ENCODE measurements at places on chromosomes 5 and 9. TPM values are rescaled to one million over a fixed set of nuclear protein-coding genes. Genes with fewer than 3 reads are reported as not detected.
A peak's percentile ranks its signal among the peaks of the same experiment; 100 is the strongest.

SHLD3 gene
- polyA plus RNA-seq: 6.1 TPM

CTXN3 gene
- not detected for polyA plus RNA-seq

NR5A1 gene
- polyA plus RNA-seq: 0.09 TPM

IQGAP2 gene
- 29.2 TPM for polyA plus RNA-seq

PNPLA7 gene
- 7.2 TPM for polyA plus RNA-seq

MARCHF11 gene
- 0.36 TPM for polyA plus RNA-seq

DMRT3 gene
- polyA plus RNA-seq: not detected

CHSY3 gene
- 1.7 TPM for polyA plus RNA-seq

FAM151B gene
- 1.2 TPM for polyA plus RNA-seq

PAIP2 gene
- polyA plus RNA-seq: 79.9 TPM

SV2C gene
- 3.0 TPM for polyA plus RNA-seq

CD72 gene
- 1.8 TPM for polyA plus RNA-seq

CCL27 gene
- 0.18 TPM for polyA plus RNA-seq

MLANA gene
- polyA plus RNA-seq: 0.54 TPM

FOXD4L5 gene
- 0.09 TPM for polyA plus RNA-seq

- H3K4me3 ChIP-seq: peak overlapping the region; percentile 57
- H3K4me1 ChIP-seq: peaks cover 52% of the 10 kb centered on the region
- no peaks in the 10 kb centered on the region for H3K27me3 ChIP-seq
- no peak for DNase-seq
These were observed 391 bp downstream of the RALGDS start for GRCh38 chr9:133120501-133121197.

DNA sequence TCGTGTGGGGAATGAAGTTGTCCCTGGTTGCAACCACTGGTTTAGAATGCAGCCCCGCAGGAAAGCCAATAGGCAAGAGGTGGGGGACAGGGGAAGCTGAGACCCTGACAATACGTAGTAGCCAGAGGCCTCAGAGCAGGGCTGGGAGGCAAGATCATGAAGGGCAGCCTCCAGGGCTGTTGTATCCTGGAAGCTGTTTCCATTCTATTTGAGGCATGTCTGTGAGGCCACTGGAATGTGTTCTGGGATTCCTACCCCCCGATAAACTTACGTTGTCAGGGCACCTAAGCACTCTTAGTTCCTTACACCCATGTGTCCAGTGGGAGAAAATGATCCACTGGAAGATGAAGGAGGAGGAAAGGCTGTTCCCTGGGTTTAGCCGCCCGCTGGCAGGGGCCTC, 177.3 kb downstream of the CFAP90 start:
- H3K4me3 ChIP-seq: no peak overlapping the region
- no peaks in the 10 kb centered on the region for H3K36me3 ChIP-seq
- no peaks in the 10 kb centered on the region for H3K4me1 ChIP-seq
- H3K27me3 ChIP-seq: no peaks in the 10 kb centered on the region

DNA sequence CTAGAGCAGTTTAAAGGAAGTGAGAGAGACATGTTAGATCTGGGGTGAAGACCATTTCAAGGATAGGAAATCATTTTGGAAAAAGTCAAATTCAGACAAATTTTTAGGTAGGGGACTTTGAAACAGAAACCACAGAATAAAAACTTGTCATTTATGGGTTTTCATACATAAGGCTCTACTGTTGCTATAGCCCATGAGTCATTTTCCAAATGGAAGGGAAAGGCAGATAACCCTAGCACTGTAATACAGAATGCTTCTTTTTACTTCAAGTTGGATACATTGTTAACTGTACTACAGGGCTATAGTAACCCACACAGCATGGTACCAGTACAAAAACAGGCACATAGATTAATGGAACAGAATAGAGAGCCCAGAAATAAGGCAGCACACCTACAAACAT, 455.4 kb downstream of the EBF1 start:
- H3K36me3 ChIP-seq: no peaks in the 10 kb centered on the region
- no peak overlapping the region for H3K27ac ChIP-seq
- no peak for DNase-seq

GRCh38 chr5:102595332-102595731, 96.5 kb upstream of the SLCO6A1 start:
- no peaks in the 10 kb centered on the region for H3K36me3 ChIP-seq
- H3K4me1 ChIP-seq: no peaks in the 10 kb centered on the region
- H3K27me3 ChIP-seq: no peaks in the 10 kb centered on the region
- no peak for DNase-seq
- H3K27ac ChIP-seq: no peak overlapping the region
- H3K4me3 ChIP-seq: no peak overlapping the region

DNA sequence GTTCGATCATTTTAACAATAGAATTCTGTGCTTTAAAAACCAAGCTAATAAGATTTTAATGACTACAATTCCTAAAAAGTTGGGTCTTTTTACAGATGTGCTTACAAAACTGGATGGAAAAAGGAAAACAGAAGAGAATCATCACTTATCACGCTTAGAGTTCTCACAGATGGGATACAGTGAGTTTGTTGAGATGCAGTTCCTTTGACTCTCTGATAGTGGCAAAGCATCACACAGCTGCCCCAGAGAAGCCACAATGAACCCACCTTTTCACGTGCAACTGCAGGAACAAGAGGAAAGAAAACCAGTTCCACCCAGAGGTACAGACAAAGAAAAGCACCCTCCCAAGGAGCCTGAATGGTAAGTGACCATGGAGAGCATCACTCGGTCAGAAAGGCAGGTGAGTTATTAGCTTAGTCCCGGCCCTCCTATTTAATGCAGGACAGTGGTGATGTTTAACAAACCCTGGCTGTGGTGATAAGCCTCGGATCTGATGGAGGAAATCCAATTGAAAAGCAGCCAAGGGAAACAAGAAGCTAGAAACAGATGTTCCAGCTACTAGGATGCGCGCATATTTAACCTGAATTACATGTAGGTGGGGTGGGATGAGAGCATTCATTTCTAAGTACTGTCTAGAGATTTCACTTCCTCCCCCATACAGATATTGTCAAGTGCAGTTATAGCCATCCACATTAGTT, 167.7 kb downstream of the TARS1 start:
- H3K4me3 ChIP-seq: no peak overlapping the region
- H3K4me1 ChIP-seq: no peaks in the 10 kb centered on the region
- no peak for DNase-seq
- H3K36me3 ChIP-seq: no peaks in the 10 kb centered on the region
- no peaks in the 10 kb centered on the region for H3K27me3 ChIP-seq
- H3K27ac ChIP-seq: no peak overlapping the region

DNA sequence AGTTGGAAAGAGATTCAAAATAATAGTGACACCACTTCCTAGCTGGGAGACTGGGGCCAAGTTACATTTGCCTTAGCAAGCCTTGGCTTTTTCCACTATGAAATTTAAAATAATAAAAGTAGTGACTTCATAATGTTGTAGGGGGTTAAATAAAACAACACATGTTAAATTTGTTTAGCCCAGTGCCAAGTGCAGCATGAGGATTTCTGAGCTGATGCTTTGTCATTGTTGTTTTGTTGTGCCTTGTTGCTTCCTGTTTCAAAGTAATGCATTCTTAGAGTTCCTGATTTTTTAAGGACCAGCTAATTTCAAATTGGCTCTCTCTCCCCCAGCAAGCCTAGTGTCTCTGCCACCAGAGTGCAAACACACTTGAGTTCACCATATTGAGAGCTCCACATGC, 270.7 kb upstream of the PAPPA start:
- peaks cover 3% of the 10 kb centered on the region for H3K27me3 ChIP-seq
- H3K4me3 ChIP-seq: no peak overlapping the region
- H3K4me1 ChIP-seq: no peaks in the 10 kb centered on the region
- H3K27ac ChIP-seq: no peak overlapping the region

DNA sequence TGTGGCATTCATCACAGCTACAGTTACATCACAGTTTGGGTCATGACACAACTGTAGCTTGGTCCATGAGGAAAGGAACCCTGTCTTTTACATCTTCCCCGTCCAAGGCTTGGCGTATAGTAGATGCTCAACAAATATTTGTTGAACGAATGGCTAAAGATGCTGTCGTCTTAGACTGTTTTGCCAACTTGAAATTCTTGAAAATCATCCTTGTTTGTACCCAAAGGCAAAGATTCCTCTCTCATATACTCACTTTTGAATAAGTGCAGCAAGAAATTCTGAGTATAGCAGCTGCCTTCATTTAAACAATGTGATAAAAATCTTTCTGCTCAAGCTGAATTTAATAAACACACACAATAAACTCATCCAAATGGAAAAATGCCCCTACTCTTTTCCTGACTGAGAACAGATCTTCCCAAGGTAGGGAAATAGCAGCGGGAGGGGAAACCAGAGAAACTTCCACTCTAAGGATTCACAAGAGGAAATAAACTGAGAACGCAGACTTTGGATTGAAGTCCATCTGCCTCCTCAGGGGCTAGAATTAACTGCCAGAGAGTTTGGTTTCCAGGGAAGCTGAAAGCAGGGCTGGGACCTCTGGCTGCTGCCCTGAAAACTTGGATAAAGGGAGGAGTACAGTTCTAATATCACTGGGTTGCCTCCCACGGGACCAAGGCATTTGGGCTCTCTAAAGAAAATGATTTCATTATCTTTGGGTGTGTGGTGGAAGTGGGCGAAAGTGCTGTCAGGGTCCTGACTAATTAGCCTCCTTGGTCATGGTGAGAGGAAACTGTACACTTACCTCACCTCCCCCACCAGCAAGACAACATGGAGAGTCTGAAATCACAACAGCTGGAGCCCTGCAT, 99.1 kb downstream of the DPYSL3 start:
- DNase-seq: peak; percentile 46
- H3K4me3 ChIP-seq: no peak overlapping the region
- H3K27me3 ChIP-seq: no peaks in the 10 kb centered on the region
- peaks cover 8% of the 10 kb centered on the region for H3K36me3 ChIP-seq
- peaks cover 5% of the 10 kb centered on the region for H3K4me1 ChIP-seq

DNA sequence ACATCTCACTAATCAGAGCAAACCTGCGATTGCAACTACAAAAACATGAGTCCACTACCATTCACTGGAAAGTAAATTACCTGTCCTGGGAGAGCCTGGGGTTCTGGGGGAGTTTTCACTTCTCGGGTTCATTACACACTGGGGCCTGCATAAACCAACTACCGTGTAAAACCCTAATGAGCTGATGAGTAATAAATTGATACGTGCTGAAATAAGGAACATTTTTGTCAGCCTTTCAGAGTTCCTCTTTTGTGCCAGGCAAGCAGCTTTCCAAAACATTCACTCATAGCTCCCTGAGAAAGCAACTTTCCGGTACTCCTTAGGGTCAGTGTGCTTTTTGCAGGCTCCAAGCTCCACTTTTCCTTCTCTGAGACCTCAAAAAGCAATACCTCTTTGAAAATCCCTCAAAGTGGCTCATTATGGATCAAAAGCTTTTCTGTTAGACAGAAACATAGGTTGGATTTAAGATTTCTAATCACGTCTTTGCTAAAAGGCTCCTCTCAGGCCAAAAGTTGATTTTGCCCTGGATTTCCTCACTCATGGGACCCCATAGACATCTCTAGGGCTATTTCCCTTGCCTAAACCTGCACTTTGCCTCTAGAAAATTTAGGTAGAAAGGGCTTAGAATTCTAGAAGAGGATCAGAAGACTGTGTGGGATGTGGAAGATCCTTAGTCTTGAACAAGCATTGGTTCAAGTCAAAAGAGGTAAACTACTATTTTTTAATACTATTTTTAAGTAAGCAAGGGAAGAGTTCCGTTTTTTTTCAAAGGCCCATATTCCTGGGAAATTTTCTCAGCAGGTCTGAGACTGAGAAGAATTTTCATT, 74.8 kb downstream of the ST8SIA4 start:
- peaks cover 3% of the 10 kb centered on the region for H3K4me1 ChIP-seq
- H3K4me3 ChIP-seq: no peak overlapping the region
- no peak for DNase-seq
- H3K27me3 ChIP-seq: no peaks in the 10 kb centered on the region
- no peaks in the 10 kb centered on the region for H3K36me3 ChIP-seq

- no peaks in the 10 kb centered on the region for H3K36me3 ChIP-seq
- no peaks in the 10 kb centered on the region for H3K27me3 ChIP-seq
- no peak overlapping the region for H3K4me3 ChIP-seq
- no peak overlapping the region for H3K27ac ChIP-seq
These were observed 171.9 kb downstream of the KDM4C start for GRCh38 chr9:6929441-6930215.

DNA sequence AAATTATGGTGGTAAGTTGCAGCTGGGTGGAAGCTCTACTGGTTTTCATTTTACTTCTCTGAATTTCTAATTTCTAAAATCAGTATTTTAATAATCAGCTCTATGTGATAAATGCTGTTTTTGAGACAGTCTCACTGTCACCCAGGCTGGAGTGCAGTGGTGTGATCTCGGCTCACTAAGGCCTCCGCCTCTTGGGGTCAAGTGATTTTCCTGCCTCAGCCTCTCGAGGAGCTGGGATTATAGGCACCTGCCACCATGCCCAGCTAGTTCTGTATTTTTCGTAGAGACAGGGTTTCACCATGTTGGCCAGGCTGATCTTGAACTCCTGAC, 1.5 kb upstream of the RALGDS start:
- no peak overlapping the region for H3K4me3 ChIP-seq
- H3K27ac ChIP-seq: peak overlapping the region; percentile 90
- H3K36me3 ChIP-seq: peaks cover 5% of the 10 kb centered on the region
- DNase-seq: no peak
- peaks cover 57% of the 10 kb centered on the region for H3K4me1 ChIP-seq
- no peaks in the 10 kb centered on the region for H3K27me3 ChIP-seq

DNA sequence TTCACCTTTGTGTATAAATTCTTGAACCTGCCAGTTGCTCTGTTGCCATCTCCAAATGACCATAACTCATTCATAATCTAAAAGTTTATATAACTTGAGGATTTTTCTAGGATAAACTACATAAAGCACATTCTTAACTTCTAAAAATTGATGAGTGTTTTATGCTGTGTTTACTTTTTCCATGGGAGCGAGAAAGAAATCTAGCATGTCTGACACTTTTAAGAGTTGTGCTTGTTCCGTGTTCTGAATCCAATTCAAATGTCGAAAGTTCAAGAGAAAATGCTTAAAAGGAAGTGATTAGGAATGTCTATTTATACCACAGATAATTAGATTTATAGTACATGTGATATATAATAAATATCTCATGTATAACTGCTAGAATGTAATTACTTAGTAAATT, 154.4 kb downstream of the DEPDC1B start:
- no peak for DNase-seq
- no peaks in the 10 kb centered on the region for H3K36me3 ChIP-seq
- H3K27me3 ChIP-seq: no peaks in the 10 kb centered on the region

DNA sequence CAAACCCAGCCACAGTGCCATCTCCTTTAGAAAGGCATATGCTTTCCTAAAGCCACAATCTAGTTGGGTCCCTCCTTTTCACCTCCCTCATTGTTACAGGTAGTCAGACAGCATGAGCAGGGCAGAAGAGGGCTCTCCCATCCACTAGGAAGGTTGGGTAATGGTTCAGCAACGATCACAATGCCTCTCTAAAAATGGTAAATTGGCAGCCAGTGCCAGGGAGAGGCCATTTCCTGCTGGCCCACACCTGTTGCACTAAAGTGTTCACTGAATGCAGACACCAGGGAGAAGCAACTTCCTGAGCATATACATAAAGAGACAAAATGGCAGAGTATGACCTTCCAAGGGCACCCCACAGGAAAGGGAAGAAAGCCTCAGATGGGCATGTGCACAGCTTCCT, 31.3 kb upstream of the DAP start:
- no peaks in the 10 kb centered on the region for H3K4me1 ChIP-seq
- H3K4me3 ChIP-seq: no peak overlapping the region
- DNase-seq: no peak
- H3K27ac ChIP-seq: no peak overlapping the region
- H3K27me3 ChIP-seq: no peaks in the 10 kb centered on the region

Measured in large intestine (tissue), 12 donors.